ENCODE measurements at places on chromosomes 3 and 15.

DNA sequence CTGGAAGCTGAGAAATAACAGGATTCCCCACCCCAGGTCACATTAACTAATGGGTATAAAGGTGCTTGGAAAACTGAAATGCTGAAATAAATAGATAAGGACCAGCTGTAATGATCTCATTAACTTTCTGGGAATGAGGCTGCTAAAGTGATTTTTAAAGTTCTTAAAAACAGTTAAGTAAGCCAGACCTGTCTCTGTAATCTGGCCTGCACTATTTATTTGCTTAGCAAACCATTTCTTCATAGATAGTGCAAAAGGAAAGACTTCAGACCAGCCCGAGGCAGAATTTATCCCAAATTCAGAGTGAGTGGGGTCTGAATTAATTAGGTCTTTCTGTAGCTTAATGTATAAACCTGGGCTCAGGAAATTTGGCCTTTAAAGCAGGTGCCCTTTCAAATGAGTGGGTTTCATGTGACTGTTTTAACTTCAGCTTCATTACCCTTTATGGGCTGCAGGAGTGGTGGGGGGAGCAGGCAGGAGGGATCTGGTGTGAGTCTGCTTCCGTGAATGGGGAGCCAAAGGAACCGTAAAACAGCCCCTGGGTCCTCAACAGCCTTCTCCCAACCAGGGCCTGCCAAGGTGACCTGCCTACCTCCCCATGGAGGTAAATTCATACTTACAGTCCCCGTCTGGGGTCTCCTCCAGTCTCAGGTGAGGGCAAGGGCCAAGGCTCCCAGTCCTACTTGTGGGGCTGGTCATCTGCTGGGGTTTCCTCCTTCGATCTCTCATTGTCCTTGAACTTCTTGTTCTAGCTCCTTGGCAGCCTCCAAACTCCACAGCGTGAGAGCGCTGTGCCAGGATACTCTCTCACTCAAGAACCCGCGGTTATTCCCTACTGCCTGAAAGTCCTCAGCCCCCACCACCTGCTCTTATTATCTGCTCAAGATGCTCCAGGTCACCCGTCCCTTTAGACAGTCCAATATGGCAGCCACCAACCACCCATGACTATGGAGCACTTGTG lies 31.2 kb downstream of the MAGEF1 start:
- no peak for DNase-seq

GRCh38 chr3:79178471-79179180 lies 589.2 kb downstream of the ROBO1 start:
- DNase-seq: no peak

DNA sequence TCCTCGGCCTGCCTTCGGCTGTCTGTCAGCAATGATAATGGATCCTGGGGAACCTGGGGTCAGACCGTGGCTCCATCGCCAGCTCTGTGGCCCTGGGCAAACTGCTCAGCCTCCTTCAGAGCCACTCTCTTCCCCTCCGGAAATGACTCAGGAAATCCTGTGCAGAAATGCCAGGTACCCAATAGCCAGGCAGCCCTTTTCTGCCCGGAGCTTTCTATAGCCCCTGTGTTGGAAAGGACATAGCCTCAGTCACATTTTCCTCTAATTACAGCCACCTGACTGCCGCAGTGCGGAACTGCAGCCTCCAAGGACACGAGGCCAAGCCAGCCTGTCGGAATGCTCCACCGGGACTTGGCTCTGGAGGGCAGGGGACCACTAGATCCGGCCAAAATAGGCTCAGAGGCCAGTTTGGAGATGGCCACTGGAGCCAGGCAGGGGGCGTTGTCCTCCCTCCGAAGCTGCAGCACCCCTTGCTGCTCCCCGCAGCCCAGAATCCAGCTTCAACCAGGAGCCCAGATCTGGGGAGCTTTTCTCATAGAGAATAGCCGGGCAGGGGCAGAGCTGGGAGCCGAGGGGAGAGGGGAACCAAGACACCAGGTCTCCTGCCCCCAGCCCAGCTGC lies 11.6 kb upstream of the ZXDC start:
- no peak for DNase-seq

DNA sequence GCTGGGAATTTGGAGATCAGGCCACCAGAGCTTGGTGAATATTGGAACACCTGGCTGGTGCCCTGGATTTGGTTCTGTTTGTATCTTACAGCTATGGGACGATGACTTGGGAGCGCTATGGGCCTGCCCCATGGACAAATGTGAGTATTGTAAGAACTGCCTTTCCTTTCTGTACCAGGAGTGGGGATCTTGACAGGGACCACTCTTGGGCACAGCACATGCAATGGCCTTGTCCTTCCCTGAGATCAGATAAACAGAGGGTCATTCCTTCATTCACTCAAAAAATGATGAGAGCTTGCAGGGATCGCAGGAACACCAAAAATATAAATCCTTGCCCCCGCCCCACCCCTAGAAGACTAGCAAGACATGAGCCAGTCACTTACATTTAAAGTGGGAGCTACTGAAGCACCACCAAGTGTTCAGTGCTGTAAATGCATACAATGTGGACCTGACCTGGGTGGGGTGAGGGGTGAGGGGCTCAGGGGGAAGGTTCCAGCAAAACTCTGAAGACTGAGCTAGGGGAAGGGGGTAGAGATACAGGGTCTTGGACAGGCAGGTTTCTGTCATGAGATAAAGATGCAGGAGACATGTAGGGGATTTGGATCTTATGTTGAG lies 2.7 kb upstream of the CRELD1 start:
- no peak for DNase-seq

GRCh38 chr3:64247991-64248646 lies 22.9 kb upstream of the PRICKLE2 start:
- no peak for DNase-seq

GRCh38 chr3:4332111-4332510 lies 28.9 kb downstream of the SETMAR start:
- DNase-seq: no peak

GRCh38 chr3:5757213-5757804 lies 569.8 kb downstream of the EDEM1 start:
- DNase-seq: no peak

DNA sequence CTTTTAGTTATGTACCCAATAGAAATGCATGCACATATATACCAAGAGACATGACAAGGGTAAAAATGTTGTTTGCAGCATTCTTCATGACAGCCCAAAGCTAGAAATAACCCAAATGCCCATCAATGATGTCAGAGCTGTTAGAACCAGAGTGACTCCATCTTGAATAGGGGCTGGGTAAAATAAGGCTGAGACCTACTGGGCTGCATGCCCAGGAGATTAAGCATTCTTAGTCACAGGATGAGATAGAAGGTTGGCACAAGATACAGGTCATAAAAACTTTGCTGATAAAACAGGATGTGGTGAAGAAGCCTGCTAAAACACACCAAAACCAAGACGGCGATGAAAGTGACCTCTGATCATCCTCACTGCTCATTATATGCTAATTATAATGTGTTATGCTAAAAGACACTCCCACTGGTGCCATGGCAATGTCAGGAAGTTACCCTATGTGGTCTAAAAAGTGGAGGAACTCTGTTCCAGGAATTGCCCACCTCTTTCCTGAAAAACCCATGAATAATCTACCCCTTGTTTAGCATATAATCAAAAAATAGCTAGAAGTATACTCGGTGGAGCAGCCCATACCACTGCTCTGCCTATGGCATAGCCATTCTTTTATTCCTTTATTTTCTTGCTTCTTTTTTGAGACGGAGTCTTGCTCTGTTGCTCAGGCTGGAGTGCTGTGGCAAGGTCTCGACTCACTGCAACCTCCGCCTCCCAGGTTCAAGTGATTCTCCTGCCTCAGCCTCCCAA lies 32.9 kb downstream of the ZBTB11 start:
- no peak for DNase-seq

GRCh38 chr15:99421172-99421656 lies 144.6 kb upstream of the MEF2A start:
- DNase-seq: no peak

GRCh38 chr3:163504974-163505373 lies 1573.3 kb downstream of the SI start:
- no peak for DNase-seq

GRCh38 chr3:132911741-132912415 lies 126.3 kb upstream of the TMEM108 start:
- DNase-seq: no peak

DNA sequence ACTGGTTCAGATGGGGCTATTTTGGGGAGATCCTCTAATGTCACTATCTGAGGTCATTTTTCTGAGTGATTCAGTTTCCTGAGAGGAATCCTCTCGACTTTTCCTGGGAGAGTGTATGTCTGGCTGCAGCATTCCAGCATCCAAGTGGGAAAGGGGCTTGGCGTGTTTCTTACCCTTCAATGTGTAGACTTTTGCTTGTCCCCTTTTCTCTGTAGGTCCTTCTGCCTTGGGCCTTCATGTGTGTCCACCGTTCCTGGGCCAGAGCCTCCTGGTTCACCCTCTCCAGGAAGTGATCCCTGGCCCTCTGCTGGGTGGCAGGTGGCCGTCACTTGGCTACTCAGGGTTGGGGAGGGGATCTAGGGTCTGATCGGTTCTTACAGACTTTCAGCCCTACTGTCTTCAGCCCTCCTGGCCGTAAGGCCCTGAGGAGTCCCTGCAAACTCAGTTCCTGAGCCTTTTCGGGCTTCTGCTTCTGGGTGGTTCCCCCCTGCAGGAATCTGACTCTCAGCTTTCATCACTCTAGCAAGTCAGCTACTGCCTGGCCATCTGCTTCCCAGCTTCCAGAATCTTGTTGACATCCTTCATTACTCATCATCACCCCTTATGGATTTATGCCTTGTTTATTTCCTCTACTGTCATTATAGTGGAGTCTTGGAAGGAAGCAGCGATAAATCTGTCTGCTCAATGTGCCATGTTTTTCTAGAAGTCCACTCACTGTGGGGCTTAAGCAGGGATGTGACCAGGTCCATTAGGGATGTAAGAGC lies 36.5 kb downstream of the GOLGA6L10 start:
- no peak for DNase-seq

DNA sequence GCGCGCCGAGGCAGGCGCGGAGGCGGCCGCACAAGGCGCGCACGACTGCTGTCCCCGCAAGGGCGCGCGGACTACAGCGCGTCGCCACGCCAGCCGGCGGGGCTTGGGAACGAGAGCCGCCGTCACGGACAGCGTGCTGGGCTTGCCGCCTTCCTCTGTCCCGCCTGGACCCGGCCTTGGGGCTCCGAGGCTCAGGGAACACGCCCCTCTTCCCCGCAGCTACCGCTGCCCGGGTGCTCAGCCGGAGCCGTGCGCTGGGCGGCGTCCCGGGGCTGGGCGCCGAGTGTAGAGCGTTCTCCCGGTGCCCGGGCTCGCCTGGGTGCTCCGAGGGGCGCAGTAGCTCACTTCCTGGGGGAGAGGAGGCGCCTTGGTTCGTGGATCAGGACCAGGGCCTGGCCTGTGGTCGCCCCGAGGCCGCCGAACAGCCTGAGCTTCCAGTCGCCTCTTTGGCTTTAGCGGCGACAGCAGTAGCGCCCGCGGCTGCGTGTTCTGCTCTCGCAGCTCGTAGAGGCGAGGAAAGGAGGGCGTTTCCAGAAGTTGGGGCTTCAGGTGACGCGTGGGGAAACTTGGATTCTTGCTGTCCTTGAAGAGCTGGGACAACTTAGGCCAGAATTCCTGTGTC lies 226.7 kb upstream of the C2CD4B start:
- peak; percentile 19 for DNase-seq

- no peak for DNase-seq
Measured at GRCh38 chr3:150094150-150094933, 123.6 kb upstream of the PFN2 start.

- DNase-seq: no peak
Measured at GRCh38 chr3:159029306-159030026, 227.6 kb downstream of the MFSD1 start.

Data from globus pallidus (tissue), 1 donor.